Smooth muscle cell of the pulmonary artery (primary cell): ENCODE measurements at places on chromosomes 12 and 14. TPM values are rescaled to one million over a fixed set of nuclear protein-coding genes. Genes with fewer than 3 reads are reported as not detected.

The ADAM21 gene
- total RNA-seq = 0.86 and 1.4 TPM in 2 replicates

The ASB2 gene
- total RNA-seq = 0.52 and 1.7 TPM in 2 replicates

The CFL2 gene
- 74.8 and 106 TPM in 2 replicates for total RNA-seq

The SAMD15 gene
- total RNA-seq = 1.4 and 1.7 TPM in 2 replicates

The MYH6 gene
- not detected in 2 replicates for total RNA-seq

The KCNH5 gene
- 0.03 and 0.07 TPM in 2 replicates for total RNA-seq

The GDF3 gene
- total RNA-seq = not detected in 2 replicates
